Cerebellum (tissue), 4 donors: ENCODE measurements at places on chromosomes 12 and 14.

DNA sequence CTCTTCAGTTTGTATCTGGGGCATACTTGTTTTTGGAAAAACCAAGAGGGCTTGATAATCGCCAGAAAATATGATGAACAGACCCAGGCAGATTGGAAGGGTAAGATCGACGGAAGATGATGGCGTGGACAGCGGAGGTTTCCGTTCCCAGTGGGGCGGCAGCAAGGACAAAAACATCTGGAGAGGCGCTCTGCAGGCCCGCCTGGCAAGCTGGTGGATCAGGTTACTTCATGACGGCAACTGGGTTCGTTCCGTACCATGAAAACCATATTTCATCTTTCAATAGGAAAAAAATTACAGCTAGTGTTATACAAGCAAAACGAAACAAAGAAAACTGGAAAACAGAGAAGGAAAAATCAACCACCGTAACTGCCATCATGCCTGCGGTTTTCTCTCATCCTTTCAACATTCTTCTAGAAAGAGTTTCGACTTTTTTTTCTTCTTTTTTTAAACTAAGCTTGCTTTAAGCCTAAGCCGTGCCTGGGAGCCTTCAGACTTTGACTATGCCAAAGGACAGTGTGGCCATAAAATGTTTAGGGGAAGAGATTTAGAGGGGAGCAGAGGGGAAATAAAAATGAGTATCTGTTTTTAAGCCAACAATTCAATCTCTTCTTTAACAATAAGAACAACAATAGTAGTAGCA lies 210.5 kb downstream of the FOXN3 start:
- DNase-seq: no peak

DNA sequence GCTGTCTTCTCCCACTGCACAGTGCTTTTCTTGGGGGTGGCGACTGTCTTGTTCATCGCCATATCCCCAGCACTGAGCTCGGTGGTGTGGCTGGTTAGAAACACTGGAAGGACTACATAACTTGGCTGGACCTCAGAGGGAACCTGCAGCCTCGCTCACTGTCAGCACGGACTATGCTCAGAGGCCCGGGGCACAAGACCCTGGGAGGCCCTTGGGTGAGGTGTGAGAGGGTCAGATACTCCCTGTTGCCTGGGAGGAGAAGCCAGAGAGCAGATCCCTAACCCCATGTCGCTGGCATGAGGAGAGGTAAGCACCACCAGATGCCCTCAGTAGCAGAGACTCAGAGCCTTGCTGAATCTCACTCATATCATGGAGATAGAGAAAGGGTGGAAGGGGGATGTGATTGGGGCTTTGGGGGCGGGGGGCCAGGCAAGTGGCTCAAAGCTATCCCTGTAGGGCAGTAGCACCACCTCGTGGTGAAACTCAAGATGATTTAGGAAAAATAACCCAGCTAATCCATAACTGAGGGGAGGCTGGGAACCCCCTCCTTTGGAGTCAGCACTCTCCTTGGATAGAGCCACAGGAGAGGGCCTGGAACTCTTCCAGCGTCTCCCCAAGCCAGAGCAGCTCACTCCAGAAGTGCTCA lies 18.7 kb upstream of the HDAC7 start:
- no peak for DNase-seq

DNA sequence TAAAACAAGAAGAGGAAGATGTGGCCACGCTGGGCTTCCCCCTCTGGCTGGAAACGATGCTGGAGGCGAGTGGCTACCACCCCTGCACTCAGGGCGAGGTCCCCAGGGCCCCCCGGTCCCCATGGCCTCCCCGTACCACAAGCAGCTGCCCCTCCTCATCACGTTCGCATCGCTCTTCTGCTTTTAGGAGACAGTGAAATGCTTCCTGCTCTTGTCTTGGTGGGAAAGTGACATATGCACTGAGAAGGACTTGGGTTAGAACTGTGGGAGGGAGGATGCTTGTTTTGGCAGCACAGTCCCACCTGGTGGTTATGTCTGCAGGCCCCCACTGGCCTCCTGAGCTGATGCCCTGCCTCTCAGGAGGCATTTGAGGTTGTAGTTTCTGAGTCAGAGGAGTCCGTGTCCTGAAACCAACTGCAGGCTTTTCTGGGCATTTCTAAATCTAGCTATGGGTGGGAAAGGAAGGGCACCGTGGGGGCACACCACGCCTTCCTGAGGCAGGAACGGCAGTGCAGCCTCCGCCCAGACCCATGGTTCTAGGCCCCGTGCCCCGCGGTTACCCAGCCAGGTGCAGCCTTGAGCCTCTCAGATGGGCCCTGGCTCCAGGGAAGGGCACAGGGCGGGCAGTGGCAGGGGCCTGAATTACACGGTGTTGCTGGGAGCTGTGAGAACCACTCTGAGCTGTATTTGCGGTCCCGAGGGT lies 139.3 kb downstream of the ADGRD1 start:
- no peak for DNase-seq

DNA sequence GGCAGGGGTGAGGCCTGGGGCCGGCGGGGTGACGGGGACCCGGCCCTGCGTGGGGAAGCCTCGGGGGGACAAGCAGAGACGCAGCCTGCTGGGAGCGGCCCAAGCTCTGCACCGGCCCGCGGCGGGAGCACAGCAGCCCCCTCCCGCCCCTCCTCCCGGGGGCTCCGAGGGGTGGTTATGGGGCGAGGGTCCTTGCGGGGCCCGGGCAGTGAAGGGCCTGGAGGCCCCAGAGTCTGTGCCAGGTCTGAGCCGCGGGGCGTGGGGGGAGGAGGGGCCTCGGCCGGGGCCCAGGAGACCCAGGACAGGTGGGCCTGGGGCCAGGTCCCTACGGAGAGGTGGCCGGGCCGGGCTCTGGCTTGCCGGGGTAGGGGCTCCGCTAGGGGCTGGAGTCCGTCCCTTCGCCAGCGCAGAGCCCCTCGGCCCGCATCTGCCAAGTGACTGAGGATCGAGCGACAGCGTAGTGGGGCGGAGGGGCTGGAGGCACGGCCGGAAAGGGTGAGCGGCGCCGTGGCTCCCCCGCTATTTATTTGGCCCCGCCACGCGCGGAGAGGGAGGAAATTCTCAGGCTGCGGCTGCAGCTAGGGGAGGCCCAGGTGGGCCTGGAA lies 495 bp downstream of the TMEM121 start:
- DNase-seq: peak; percentile 26

GRCh38 chr12:47277972-47278448 lies 198.3 kb upstream of the AMIGO2 start:
- DNase-seq: no peak

GRCh38 chr14:92520102-92521057 lies 6.8 kb downstream of the RIN3 start:
- no peak for DNase-seq

GRCh38 chr12:49057888-49058287 lies 2.7 kb downstream of the KMT2D start:
- no peak for DNase-seq

DNA sequence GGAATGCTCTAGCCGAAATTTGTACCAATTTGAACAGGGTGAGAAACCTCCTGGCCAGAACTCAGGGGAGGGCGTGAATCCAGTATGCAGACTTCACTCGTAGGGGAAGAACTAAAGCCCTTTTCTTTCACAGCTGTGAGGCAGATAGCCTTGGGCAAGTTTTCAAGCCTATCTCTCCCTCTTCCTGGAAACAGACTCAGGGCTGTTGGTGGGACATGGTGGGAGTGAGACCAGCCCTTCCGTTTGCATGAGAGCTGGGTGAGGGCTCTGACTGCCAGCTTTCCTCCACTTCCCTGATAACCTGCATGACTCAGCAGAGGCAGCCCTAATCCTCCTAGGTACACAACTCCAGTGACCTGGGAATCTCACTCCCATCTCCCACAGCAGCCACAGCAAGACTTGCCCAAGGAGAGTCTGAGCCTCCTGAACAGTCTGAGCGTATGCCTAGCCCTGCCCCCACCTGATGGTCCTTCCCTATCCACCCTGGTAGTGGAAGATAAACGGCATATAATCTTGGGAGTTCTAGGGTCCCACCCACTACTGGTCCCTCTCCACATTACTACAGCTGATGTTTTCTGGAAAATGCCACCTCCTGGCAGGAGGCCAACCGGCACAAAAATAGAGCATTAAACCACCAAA lies 170.1 kb upstream of the AMIGO2 start:
- DNase-seq: no peak

GRCh38 chr12:3961591-3961990 lies 88.4 kb upstream of the PARP11 start:
- no peak for DNase-seq

DNA sequence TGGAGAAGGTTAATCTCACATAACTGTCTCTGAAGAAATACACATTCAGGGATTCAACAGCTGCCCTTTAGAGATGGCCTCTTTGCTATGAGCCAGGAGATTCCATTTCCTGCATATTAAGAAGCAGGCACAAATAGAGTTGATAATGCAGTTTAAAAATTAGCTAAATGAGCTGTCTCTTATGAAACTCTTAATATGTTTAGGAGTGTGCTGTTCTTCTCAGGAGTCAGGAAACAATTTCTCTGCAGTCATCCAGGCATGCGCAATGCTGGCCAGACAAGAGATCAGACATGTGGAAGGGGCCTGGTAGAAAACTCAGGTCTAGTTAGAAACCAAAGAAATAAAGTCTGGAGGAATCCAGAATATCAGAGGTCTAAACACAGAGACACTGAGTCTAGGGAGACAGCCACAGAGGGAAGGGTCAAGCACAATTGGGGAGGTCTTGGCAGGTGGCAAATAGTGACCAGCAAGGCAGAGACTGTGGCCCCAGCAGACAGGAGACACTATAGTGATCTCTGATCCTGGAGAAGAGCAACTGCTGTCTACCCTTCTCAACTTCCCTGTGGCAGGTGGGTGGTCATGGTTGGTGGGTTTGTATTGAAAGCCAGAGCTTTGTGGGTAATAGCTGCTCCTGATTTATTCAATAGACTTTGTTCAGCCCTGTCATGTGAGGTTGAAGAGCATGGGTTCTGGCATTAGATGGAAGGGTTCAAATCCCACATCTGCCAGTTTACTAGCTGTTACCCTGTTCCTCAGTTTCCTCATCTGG lies 185.8 kb upstream of the RMST start:
- no peak for DNase-seq

DNA sequence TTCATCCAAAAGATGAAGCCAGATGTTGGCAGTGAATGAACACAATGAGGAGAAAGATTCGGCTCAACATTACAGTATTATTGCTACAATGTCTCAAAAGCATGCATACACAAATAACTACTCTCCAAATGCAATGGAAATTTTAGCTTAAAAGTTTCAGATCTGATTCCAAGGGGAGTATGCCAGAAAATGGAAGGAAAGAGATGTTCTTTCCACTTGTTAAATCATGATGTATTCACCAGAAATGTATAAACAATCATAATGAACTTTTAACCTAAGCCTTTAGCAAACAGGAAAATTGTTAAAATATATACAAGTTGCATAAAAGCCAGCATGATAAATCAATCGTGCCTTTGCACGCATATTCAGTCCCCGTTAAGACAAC lies 62.1 kb downstream of the SH2B3 start:
- DNase-seq: no peak

DNA sequence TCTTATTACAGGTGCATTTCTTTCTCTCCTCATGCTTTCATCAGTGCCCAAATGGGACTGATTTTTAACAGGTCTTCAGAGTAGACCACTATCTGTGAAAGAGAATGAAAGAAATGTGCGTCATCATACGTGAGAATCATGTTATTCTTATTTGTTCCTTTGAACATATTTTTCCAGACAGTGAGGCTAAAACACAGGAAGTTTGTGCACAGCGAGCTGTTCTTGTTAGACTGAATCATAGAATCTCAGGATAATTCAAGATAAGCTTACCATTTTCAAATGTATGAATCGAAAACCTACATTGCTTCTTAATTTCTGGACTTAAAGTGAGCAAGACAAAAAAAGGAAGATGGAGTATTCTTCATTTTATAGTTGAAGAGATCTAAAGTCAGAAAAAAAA lies 383.1 kb downstream of the EGLN3 start:
- DNase-seq: no peak

DNA sequence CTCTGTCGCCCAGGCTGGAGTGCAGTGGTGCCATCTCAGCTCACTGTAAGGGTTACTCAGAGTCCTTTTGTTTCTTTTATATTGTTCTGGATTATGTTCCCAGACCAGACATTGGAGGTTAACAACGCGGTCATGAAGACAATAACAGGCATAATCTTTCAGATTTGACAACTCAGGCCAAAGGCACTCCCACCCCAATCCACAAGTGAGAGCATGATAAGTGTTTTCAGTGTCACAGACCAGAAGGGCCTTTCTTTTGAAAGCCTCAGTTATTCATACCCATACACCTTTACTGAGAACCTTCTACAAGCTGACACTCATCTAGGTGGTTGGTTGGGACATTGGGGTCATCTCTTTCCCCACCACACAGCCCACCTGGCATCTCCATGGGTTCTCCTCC lies 2.9 kb upstream of the TMEM63C start:
- no peak for DNase-seq

GRCh38 chr14:76917158-76917596 lies 91.0 kb downstream of the LRRC74A start:
- DNase-seq: peak; percentile 49

GRCh38 chr12:26813812-26814211 lies 19.2 kb downstream of the ITPR2 start:
- no peak for DNase-seq
